ENCODE measurements at places on chromosomes 6 and 20.
A peak's percentile ranks its signal among the peaks of the same experiment; 100 is the strongest.

DNA sequence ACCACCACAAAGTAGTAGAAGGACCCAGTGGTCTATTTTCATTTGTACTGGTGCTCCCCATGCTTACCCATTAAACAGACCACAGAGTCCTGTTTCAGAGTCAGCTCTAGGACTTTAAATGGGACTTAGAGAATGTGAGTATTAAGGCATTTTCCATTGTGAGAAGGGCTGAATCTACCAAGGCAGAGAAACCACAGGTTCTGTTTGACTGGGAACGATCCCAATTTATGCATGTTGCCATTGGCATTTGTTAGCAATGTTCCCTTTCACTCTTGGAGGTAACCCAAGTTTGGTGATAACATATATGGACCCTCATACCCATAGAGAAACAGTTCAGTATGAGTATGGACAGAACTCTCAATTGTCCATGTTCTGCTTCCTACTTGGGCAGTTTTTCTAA is 672.8 kb downstream of the KIF16B start:
- DNase-seq: no peak

DNA sequence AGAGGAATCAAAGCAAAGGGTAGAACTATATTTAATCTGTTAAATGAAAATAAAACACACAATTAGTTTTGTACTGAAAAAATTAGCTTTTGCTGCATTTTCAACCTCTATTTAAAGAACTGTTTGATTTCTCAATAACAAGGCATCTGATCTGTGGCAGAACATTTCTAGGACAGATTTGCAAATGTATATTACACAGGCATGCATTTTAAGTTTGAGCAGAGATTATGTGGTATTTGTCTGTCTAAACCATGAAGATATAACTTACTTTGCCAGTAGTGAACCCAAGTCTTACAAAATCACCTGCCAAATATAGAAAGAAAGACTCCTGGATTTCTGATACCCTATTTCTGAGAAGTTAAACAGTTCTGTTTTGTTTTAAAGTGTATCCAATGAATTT is 71.9 kb downstream of the TFAP2B start:
- DNase-seq: no peak

GRCh38 chr6:81734081-81734480 is 18.4 kb downstream of the TENT5A start:
- DNase-seq: no peak

- DNase-seq: no peak
These were observed 120.4 kb upstream of the RIPOR2 start for GRCh38 chr6:25056130-25056529.

DNA sequence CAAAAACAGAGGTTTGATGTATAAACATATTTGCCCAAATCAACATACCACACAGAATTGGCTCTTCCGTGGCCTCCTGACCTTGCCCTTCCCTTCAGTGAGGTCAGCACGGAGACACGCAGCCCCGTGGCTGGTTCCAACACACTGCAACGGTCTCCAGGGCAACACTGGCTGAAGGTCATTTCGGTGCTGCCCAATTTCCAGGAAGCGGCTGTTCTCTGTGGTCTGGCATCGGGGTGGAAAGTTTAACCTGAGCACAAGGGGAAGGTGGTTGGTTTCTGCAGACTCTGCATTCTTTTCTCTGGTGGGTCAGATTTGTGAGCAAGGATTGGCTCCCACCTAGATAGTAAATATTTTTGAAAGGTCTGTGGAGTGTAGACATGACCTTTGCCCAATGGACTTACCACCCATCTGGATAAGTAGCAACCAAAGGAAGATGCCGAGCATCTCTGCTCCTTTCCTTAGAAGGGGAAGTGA is 177.6 kb upstream of the PHACTR1 start:
- peak; percentile 29 for DNase-seq

DNA sequence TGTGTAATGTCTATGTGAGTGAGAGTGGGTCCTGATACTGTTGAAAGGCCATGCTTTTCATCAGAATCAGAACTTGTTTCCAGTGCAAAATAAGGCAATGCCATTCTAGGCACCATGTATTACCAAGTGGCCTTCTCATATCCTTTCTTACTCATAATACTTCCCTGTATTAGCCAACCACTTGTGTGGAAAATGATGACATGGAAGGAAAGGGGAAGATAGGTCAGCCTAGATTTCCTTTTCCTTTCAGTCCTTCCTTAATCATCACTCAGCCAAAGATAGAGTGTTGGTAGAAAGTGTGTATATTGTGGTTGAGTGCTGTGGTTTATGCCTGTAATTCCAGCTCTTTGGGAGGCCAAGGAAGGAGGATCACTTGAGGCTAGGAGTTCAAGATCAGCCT is 158.6 kb upstream of the PREP start:
- DNase-seq: no peak
